ENCODE measurements at places on chromosomes 1 and 21.

- DNase-seq, result no peak
Observed at GRCh38 chr1:67545364-67545763, 115.2 kb upstream of the SERBP1 start.

DNA sequence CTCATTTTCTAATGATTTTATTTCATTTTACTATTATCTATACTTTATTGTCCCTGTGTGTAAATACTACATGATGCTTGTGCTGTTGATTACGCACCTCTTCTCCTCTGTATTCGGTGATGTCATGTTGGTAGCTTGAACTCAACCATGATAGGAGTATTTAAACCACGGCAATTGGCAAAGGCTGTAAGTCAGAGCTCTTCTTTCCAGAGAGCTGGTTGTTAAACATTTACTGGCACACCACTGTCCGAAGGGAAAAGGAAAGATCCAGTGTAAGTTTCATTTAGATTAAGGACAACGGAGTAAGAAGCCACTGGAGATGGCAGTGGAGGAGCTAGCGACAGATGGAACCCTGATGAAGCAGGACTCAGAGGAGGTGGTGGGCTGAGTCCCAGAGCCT lies 93.4 kb upstream of the KCNE2 start:
- no peak for DNase-seq

GRCh38 chr1:206049919-206050600 lies 2.9 kb upstream of the RHEX start:
- DNase-seq, result no peak

DNA sequence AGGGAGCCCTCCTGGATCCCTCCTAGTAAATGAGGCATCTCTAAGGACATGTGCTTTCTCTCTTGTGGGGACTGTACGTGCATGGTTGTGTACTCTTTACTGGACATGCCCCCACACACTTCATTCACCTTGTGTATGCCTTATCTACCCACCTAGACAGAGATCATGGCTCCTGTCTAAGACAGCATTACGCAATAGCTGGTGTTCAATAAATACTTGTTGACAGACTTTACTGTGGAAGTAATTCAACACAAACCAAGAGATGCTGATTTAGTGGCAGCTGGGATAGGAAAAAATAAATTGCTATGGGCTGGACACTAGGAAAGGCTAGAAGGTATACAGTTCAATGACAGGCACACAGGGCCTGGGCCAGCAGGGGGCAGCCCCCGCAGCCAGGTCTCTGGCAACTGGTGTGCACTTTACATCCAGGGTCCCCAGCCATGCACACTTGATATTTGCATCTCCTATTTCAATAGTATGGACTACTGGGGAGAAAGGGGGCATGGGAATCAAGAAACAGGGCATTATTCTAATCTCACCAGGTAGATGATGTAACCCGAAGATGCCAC lies 24.2 kb downstream of the TRABD2B start:
- DNase-seq, result no peak

DNA sequence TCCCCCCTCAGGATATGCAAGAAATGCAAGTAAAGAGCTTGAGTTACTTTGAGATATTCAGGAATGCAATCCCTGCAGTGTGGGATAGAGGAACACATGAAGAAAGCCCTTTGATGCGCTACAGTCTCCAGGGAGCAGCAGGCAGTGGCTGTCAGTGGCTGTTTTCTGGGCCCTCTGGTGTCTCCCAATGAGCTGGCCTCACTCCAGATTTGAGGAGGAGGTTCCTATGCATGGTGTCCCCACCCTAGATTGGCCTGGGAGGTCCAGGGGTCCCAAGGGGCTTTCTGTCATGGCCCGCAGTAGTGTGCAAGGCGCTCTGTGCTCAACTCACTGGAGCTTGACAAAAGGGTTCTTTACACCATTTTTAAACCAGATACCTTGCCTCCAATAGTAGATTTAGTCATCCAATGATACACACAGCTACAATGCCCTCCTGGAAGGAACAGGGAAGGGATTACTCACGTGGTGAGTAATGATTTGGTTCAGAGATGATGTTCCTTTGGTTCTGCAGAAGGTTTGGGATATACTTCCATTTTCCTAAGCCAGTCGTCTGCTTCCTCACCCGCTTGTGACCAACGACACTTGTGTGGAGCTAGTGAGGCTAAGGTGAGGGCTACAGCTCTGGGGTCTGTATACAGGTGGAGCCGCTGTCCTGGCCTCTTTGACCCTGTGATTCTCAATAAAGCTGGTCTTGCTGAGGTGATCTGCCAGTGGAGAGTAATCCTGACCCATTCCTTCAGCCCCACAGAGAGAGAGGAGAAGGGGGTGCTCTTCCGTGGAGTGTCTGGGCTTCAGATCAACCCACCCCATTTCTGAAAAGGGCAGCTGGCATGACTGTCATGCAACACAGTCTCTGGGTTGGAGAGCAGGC lies 6.6 kb downstream of the BATF3 start:
- peak; percentile 56 for DNase-seq

- DNase-seq, result no peak
Observed at GRCh38 chr1:226790545-226791181, 51.6 kb upstream of the ITPKB start.

DNA sequence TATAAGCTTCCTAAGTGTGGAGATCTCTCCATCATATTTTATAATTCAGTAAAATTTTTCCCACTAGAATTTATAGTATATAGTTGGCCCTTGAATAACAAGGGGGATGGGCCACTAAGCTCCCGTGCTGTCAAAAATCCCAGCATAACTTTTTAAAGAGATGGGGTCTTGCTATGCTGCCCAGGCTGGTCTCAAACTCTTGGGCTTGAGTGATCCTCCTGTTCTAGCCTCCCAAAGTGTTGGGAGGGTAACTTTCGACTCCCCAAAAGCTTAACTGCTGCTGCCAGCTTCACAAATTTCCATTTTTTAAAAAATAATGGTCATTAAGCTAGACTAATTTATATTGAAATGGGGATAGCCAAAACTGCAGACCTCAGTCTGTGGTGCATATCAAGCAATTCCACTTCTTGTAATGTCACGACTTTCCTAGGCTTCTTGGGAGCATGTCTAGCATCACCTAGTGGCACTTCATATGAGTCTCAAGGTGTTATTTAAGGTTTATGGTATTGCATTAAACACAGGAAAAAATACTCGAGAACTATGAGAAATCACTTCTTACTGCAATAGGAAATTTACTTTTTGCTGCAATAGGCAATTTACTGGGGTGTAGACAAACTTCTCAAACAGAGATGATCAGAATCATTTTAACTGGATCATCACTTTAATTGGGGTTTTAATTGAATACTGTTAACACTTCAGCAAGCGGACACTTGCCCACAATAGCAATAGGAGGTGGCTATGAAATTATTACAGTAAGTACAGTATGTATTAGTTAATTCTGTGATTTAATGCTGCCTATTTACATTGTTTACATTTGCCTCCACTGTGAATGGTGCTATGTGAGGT lies 19.3 kb upstream of the ACTA1 start:
- DNase-seq, result peak; percentile 47

DNA sequence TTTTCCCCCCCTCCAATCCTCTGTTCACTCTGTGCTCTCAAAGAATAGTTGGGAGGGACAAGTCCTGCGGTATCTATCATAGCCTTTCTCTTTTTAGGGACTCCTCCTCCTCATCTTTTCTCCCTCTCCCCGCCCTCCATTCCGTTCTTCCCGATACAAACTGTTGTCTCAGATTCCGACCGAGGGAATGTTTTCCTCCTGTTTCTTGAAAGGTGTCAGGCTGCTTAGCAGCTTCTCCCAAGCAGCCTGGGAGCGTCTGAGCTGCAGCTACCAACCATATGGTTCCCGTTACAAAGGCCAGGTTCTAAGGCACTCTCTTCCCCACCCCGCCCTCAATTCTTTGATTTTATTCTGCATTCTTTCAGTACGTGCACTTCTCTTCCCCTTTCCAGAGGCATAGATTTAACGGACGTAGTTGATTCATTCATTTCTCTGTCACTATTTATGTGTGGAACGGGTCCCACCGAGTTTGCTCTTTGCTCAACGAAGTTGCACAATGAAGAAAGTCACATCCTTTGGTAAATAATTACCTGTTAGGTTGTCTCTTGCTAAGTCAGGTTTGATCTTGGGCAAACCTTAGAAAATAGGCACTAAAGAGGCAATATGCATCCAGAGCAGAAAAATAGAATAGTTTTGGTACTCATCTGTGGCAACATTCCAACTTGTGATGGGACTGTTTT lies 2.8 kb downstream of the ADGRL2 start:
- peak; percentile 63 for DNase-seq

DNA sequence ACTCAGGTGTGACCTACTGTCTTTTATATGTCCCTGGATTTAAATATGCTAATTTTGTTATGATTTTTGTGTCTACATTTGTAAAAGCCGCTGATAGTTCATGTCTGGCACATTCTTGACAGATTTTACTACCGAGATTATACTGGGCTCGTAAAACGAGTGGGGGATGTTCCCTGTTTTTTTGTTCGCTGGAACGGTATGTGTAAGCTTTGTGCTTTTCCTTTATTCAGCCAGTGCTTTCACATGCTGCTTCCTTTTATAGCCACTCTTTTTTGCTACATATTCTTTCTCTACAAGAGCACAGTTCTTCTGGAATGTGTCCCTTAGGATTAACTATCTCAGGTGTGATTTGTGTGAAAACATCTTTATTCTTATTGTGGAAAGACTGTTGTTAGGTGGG lies 46.6 kb downstream of the ADARB1 start:
- DNase-seq, result no peak

DNA sequence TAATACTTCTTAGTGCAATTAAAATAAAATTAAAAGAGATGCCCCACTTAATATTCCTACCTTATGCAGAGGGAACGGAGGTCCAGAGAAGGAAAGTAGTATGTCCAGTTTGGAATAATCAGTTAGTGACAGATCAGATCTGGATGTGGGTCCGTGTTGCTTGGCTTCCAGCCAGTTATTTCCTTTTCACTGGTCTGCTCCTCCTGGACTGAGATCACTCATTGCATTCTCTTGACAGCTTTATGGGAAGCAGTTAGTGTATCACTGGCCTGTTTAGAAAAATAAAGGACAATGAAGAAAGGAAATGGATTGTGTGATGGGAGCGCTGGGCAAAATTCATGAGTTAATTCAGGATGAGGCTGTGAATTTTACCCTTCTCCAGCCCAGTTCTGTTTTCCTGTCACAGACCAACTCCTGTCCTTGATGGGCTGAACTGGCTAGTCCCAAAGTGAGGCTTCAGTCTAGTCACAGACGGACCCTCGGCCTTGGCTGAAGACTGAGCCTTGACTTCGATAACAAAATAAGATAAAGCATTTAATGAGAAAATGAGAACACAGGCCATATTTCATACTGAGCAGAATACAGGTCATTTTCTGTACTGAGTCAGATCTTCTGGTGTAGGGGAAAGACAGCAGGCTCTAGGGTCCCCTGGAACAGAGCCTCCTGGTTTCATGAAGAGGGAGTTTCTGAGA lies 85.2 kb upstream of the TRABD2B start:
- no peak for DNase-seq

DNA sequence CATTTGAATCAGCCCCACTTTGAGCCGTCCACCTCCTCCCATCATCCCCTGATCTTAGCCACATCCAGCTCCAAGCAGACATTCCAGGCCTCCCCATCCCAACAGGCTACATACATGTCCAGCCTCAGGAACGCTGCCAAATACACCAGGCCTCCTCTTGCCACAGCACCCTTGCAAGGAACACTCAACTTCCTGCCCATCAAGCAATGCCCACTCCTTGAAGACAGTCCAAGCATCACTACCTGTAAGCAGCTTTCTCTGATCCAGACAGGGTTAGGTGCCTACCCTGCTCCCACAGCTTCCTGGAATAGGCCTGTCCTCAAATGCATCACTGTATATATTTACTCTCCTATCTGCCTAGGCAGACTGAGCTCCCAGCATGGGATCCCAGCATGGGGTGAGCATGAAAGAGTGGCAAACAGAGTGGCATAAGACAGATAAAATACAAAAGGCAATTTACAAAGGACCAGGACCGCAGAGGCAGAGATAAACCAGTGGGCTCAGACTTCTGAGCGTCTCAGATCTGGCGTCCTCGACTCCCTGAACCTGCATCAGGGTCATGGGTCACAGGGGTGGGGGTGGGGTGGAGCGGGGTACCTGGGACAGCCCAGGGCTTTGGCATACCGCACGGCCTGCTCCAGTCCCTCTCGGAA lies 816 bp downstream of the HYI start:
- peak; percentile 77 for DNase-seq

GRCh38 chr21:46057710-46058241 lies 40.1 kb upstream of the COL6A2 start:
- no peak for DNase-seq

DNA sequence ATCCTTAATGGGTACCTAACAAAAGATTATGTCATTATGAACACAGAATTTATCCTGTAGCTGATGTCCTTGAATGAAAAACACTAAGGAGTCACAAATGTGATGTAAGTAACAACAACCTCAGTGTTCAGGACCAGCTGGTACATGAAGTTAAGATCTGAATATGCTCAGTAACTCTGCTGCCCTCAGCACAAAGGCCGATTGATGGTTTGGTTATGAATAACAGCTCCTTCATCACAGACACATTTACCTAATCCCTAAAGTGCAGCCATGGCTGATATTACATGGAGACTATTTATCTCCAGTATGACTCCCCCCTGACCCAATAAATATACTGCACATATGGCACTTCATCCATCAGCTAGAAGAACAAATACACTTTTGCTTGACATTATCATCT lies 75.2 kb downstream of the PLPPR5 start:
- no peak for DNase-seq

DNA sequence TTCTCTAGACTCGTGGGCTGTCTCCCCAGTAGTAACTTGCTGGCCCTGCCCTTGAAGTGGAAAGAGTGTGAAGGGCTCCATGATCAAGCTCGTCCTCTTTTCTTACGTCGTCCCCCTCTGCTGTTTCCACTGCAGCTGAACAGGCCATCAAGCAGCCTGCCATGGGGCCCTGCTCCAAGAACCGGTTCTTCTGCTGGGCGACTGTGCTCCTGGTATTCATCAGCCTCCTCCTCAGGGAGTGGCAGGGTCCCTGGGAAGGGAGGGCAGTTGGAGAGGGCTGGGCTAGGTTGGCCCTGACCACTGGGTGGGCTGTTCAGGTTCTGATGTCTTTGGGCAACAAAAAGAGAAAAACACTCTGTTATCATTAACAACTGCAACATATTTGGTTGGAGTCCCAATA lies 151.5 kb downstream of the FCRL5 start:
- no peak for DNase-seq

GRCh38 chr1:79104617-79105016 lies 98.1 kb upstream of the ADGRL4 start:
- no peak for DNase-seq

DNA sequence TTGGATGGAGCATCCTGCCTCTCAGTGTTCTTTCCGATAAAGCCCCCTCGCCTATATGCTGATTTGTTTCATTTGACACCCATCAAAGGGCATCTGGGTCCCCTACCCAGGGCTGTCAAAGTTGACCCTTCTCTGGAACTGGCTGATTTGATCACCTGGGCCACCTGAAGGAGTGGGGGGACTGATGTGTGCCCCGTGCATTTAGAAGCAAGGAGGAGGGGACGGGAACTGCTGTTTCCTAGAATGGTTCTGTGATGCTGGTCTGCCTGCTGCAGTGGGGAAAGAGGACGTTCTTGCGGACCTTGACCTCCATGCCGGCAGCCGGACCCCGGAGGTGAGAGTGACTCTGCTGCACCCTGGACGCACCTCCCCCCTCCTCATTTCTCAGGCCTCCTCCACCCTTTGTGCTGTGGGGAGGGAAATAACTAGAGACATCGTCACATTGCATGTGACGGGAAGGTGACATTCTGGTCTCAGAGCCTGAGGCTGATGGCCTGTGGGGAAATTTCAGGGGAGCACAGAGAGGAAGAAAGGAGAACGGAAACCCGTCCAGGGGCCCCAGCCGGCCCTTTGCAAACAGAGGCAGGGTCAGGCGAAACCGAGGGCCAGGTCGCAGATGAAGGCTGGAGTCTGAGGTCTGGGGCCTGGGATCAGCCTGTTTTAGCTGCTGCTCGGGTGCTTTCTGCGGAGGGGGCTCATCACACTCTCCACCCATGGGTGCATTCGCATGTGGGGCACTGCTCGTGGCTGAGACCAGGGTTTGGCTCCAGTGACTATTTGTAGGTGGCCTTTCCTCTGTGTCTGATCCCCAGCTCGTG lies 25.7 kb downstream of the CRYAA start:
- no peak for DNase-seq

All from fibroblast of the aortic adventitia (primary cell).